AG20443 (cell line): ENCODE measurements at places on chromosomes 11 and 22.
A peak's percentile ranks its signal among the peaks of the same experiment; 100 is the strongest.

DNA sequence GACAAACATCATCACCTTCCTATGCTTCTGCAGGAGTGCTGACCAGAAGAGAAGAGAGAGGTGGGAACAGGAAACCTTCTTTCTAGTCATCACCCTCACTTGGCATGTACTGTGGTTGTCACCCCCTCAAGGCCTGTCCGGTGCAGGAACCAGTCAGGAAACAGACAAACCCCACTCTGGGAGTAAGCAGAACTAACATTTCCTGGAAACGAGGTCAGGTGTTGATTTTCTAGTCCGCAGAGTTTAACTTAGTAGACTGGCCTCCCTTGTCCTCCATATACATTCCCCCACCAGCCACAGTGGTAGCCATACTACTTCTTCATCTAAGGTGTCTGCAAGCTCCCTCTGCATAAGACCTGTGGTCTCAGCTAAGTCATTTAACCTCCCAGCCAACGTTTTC lies 80.7 kb upstream of the NCAM1 start:
- no peak for DNase-seq

DNA sequence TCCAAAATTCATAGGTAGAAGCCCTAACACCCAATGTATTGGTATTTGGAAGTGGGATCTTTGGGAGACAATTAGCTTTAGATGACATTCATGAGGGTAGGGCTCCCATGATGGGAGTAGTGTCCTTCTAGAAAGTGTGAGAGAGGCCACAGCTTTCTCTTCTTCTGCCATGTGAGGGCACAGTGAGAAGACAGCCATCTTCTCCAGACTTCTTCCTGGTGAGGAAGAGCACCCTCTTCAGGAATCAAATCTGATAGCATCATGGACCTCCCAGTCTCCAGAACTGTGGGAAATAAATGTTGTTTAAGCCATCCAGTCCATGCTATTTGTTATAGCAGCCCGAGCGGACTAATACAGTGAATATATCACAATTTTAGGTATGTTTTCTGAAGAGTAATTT lies 96.9 kb downstream of the CNTN5 start:
- no peak for DNase-seq

GRCh38 chr22:21587803-21588611 lies 20.5 kb downstream of the UBE2L3 start:
- peak; percentile 32 for DNase-seq

DNA sequence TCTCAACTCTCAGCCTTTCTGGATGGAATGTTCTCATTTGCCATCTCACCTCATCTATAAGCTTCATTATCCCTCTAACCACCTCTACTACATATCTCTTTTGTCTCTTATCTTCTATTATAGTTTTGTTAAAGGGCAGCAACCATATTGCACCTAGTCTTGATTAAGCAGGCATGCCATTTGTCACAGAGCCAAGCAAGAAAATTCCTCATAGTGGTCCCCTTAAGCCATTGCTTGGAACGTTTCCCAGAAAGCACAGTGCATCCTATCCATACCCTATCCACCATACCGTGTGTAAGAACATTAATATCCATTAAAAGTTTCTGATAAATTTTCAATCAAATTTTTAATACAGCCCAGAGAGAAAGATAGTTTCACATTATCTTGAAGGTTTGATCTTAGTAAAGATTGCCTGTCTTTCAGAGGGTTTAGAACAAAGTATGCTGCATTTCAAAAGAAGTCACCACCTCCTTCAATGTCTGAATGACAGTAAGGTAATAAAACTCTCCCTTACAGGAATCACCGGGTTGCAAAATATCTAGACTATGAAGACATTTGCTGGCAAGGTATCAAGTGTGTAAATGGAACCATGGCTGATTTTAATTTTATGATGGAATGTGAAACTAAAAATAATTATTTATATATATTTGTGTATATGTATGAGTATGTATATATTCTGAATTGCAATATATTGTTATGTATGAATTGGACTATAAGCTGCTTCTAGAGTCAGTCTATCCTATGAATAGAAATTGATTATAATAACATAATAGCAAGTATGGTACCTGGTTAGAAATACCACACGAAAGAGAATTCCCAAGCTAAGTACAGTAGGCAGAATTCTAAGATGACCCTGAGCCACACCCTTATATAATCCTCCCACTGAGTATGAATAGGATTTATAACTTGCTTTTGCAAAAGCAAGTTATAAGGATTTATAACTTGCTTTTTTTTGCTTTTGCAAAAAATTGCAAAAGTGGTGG lies 1296.3 kb downstream of the LRRC4C start:
- no peak for DNase-seq

- DNase-seq: no peak
Measured at GRCh38 chr22:28647216-28647615, 32.4 kb downstream of the TTC28 start.

- no peak for DNase-seq
Measured at GRCh38 chr11:130913268-130913667, 3.0 kb downstream of the SNX19 start.

- peak; percentile 48 for DNase-seq
Measured at GRCh38 chr11:65182258-65183170, 786 bp downstream of the CAPN1 start.

- no peak for DNase-seq
Measured at GRCh38 chr11:32752001-32752400, 42.5 kb downstream of the CCDC73 start.

GRCh38 chr22:32466496-32466895 lies 2.2 kb upstream of the BPIFC start:
- DNase-seq: no peak

- no peak for DNase-seq
Measured at GRCh38 chr11:72581067-72581466, 93.2 kb downstream of the PDE2A start.

GRCh38 chr11:73221451-73221850 lies 3.4 kb downstream of the P2RY2 start:
- DNase-seq: no peak

DNA sequence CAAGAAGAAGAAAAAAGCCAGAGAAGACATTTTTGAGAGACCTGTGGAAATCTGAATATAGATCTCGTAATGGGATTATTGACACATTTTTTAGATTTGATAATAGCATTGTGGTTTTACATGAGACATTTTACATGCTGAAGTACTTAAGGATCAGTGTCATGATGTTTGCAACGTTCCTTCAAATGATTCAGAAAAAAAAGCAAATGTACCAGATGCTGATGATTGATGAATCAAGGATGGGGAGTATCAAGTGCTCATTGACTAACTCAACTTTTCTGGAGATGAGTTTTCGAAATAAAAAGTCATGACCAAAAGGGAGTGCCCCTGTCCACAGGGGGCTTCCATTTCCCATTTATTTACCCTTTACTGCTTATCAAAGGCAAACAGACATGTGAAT lies 207.0 kb upstream of the SORL1-AS1 start:
- no peak for DNase-seq

DNA sequence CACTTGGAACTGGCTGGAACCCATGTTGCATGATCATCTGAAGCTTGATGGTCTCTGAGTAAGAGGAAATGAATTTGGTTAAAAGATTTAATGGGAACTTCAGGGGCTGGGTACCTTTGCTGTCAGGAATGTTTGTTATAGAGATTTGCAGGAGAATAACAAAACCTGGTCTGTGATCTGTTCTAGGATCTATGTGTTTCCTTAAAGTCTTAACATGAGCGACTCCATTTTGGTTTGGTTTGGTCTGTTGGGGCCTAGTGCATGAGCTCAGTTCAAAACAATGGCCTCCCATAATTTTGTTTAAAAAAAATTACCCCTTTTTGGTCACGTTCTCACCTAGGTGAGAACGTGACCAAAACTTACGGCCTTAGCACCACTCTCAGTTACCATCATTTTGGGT lies 28.1 kb downstream of the TSKU start:
- DNase-seq: no peak

DNA sequence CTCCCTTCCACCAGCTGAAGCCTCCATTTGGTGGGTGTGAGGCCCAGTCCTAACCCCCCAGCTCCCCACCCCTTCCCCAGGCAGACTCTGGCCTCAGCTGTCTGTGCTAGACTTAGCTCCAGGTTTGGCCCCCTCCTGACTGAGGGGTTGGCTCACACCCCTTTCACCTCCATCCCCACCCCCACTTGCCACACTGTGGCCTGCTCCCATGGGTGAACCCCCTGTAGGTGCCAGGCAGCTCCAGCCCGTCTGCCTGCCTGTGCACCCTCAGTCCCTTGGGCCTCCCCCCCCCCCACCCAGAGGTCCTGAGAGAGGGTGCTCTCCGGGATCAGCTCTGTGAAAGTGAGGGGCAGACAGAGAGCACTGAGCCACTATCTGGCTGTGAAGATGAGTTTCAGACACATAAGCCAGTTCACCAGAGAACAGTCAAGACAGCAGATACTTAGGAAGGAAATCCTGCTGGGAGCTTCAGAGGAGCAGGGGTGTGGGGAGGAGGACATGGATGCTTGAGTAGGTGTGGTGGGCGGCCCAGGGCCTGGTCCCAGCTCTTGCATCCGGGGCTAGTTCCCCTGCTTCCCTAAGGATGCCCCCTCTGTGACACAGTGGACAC lies 36.2 kb downstream of the PPM1F start:
- no peak for DNase-seq

- DNase-seq: no peak
Measured at GRCh38 chr11:119025099-119025473, 5.6 kb downstream of the SLC37A4 start.

- peak; percentile 90 for DNase-seq
Measured at GRCh38 chr11:126647735-126648134, 292.2 kb downstream of the ST3GAL4 start.

GRCh38 chr11:101061606-101062005 lies 68.0 kb downstream of the PGR start:
- DNase-seq: no peak

GRCh38 chr22:47155131-47155885 lies 392.9 kb downstream of the TBC1D22A start:
- DNase-seq: no peak

GRCh38 chr11:74849525-74850391 lies 99.1 kb downstream of the XRRA1 start:
- DNase-seq: peak; percentile 87

DNA sequence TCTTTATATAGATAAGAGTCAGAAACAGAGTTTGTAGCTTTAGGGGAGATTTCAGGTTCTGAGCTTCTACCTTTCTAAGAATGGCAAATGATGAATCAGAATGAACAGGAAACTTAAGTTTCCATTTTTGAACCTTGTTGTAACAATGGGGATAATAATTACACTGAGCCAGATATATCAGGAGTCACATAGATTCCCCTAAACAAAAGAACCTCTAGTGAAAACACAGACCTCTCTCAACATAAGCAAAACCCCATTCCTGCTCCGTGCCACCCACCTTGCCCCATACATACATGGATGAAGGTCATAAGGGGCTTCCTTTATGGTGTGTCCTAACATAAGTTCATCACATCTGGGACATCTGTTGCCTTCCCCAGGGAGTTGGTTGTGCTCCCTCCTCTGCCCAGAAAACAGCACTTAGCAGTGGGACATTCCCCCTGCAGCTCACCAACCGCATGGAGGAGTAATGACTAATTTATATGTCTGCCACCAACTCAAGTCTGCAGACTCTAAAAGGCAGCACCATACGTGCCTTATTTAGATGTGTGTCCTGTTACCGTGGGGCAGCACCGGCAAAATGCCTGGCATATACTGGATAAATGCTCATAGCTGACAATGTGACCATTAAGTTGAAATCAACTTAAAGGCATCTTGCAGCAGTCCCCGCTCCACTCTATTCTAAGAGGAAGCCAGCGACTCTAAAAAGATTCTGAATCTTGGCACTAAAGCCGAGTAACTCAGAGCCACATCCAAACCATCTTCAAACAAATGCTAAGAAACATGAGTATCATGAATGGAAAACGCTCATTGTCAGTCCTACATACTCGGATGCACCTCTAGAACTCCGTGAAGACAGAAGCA lies 8.0 kb downstream of the JAML start:
- no peak for DNase-seq

DNA sequence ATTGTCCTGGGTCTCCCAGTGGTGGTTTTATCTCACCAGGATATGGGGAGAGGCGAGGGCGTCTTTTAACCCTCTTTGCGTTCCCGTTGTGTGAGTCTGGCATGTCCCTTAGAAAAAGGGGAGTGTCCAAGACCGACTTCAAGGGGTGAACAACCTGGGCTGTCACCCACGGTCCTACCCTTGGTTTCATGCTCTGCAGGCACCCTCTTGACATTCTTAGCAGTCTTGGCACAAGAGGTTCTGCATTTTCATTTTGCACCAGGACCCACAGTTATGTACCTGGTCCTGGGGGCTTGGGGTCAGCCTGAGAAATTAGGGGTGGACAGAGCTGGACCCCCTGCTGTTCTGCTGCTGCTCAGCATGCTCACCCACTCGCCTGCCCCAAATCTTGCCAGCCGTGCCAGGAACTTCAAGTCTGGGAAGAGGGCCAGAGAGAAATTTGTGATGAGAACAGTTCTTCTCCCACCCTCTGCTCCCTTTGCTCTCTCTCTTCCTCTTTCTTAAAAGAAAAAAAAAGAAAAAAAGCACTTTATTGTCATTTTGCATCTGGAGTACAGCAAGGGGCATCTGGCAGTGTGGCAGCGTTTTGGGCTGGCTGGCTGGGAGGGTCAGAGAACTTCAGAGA lies 471.2 kb downstream of the MIAT start:
- peak; percentile 20 for DNase-seq

GRCh38 chr11:2077061-2077802 lies 62.0 kb downstream of the IGF2 start:
- peak; percentile 53 for DNase-seq

GRCh38 chr11:19244621-19245020 lies 3.9 kb upstream of the E2F8 start:
- no peak for DNase-seq

- DNase-seq: no peak
Measured at GRCh38 chr11:119108857-119109221, 1.7 kb downstream of the C2CD2L start.

GRCh38 chr11:79321263-79321662 lies 119.6 kb downstream of the TENM4 start:
- DNase-seq: no peak

DNA sequence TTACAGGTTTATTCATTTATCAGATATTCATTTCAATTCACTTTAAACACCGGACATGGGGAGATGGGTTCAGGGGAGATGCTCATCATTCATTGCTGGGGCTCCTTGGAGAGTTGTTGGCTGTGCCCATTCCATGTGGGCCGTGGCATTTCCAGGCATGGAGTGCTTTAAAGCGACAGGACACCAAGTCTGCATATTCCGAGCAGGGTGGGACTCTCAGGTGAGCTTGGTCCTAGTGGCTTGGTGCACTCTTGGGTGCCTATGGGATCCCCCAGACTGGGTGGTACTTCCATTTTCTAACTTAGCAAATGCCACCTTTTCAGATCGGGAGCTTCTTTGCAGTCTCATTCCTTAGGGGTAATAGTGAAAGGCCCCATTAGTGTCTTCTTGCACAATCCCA lies 619.5 kb upstream of the CADM1 start:
- no peak for DNase-seq
